ENCODE measurements at places on chromosomes 11 and 22. TPM values are rescaled to one million over a fixed set of nuclear protein-coding genes. Genes with fewer than 3 reads are reported as not detected.

The OLFML1 gene
- total RNA-seq = not detected

GRCh38 chr22:27723158-27723557, 78.4 kb downstream of the MN1 start:
- DNase-seq = no peak

The OR1S2 gene
- total RNA-seq = not detected

The OR52H1 gene
- not detected for total RNA-seq

DNA sequence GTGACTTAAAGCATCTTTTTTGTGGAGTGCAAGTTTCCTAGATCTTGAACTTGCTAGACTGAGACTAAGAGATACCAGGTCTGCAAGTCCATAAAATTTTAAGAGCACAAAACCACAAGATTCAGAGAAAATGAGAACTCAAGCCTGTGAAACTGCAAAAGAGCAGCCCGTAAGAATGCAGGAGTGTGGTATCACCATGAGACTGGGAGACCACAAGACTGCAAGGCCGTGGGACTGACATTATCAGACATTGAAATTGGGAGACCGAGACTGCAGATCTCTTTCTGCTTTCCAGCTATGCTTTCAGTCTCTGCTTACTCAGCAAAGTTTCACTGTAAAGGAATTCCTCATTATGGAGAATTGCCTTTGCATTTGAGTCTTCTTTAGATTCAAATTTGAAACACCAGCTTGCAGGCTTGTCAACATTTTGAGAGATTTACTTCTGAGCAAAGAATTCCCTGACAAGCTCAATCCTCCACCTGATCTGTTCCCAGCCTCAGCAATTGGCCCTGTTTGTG, 621.2 kb downstream of the KCNA4 start:
- no peak for DNase-seq

- no peak for DNase-seq
These were observed 134.3 kb upstream of the SESN3 start for GRCh38 chr11:95365348-95365747.

GRCh38 chr11:65897020-65897471, 3.1 kb downstream of the FOSL1 start:
- no peak for DNase-seq

DNA sequence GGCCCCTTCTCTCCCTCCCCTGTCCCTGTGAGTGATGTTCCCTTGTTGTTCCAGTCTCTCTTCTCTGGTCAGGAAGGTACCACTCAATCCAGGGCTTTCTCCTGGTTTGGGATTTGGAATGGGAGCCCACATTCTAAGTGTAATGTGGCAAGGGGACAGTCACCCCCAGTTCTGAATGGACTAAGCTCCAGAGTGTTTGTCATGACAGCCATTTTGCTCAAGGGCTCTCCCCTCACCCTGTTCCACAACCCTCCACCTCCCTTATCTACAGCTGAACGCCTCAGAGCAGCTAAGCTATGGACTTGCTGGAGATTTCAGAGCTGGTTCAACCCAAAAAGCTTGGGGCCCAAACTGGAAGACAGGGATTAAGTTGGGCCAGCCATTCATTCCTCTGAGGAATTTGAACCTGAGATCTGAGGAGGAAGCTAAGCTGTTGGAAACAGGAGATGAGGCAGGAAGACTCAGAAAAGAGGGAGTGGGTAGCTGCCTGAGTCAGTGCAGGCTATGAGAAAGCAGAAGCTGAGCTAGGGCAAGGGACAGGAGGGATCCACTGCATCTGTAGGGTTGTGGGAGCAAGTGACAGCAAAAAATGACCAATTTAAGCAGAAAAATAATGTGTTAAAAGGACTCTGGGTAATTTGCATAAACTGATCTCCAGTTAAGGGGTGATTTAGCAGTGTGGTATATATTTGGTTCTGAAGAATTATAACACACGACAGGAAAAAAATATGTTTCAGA, 22.9 kb upstream of the FCHSD2 start:
- no peak for DNase-seq
